Muscle of leg (tissue), 16 donors: ENCODE measurements at places on chromosomes 16 and 17.

DNA sequence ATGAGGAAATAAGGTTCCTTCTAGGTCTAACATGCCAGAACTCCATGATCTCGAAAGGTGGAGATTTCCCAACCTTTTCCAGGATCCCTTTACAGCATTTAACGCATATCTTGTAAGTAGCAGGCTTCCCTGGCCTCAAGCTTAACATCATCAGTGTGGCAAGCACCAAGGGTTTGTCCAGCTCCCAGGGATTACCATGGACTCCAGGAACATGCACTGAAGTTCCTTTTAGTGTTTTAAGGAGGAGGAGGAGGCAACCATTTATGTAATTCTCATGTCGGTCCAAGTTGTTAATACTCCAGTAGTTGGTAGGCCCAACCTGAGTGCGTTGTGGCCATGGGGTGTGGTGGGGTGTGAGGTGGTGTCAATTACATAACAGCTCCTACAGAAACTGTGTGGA lies 11.8 kb upstream of the SKAP1 start:
- H3K4me1 ChIP-seq = peaks cover 4% of the 10 kb centered on the region
- H3K27me3 ChIP-seq = peaks cover 12% of the 10 kb centered on the region
- no peak for DNase-seq
- no peak overlapping the region for H3K27ac ChIP-seq
- no peak overlapping the region for H3K4me3 ChIP-seq

DNA sequence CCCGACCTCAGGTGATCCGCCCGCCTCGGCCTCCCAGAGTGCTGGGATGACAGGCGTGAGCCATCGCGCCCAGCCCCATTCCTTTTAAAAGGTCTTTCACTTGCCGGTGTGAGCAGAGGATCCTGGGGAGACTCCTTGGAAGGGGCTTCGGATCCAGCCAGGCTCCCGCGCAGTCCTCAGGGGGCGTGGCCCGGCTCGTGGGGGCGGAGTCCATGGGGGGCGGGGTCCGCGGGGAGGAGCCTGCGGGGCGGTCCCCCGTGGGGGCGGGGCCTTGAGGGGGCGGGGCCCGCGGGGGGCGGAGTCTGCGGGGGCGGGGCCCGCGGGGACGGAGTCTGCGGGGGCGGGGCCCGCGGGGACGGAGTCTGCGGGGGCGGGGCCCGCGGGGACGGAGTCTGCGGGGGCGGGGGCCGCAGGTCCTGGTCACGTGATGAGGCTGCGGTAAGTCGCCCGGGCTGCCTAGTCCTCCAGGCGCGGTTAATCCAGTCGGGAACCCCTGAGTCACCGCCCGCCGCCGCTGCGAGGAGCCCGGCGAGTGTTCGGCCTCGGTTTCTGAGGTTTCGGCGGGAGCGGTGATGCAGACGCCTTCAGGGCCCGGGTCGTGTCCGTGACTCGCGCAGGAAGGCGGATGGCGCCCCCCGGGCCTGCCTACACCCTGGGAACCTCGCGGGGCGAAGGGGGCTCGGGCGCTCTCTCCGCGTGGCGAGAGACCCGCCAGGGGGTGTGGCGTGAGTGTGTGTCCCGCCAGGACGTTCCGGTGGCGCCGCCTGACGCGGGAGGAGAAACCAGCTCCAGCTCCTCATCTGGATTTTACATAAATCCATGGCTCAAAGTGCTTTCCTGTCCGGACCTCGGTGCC lies 23.6 kb upstream of the ABR start:
- no peaks in the 10 kb centered on the region for H3K36me3 ChIP-seq
- peak overlapping the region; percentile 58 for H3K4me3 ChIP-seq
- peaks cover 16% of the 10 kb centered on the region for H3K27me3 ChIP-seq
- H3K4me1 ChIP-seq = peaks cover 7% of the 10 kb centered on the region
- peak overlapping the region; percentile 47 for H3K27ac ChIP-seq

- H3K4me1 ChIP-seq = no peaks in the 10 kb centered on the region
- no peak overlapping the region for H3K27ac ChIP-seq
- no peaks in the 10 kb centered on the region for H3K36me3 ChIP-seq
These were observed 26.9 kb downstream of the RGS9 start for GRCh38 chr17:65163990-65164495.

DNA sequence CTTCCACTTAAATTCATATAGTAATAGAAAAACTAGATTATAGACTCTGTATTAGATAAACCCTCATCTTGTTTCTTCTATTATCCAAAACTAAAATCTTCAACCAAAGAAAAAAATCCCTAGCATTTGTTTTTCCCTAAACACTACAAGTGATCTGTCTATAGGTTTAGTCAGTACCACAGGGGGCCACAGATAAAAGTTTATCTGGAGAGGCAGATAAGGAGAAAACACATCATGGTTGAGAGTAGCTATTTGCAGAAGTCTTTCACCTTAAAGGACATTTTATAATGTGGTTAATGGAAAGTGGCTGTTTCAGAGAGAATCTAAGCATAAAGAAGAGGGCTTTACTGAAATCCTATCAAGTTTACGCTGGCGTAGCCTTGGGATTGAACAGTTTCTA lies 160.1 kb downstream of the CDK5R1 start:
- no peak for DNase-seq
- no peak overlapping the region for H3K27ac ChIP-seq
- H3K4me1 ChIP-seq = no peaks in the 10 kb centered on the region
- H3K36me3 ChIP-seq = no peaks in the 10 kb centered on the region

GRCh38 chr17:57862694-57863667 lies 13.1 kb upstream of the MRPS23 start:
- H3K4me1 ChIP-seq = peaks cover 50% of the 10 kb centered on the region
- peaks cover 43% of the 10 kb centered on the region for H3K36me3 ChIP-seq
- DNase-seq = peak; percentile 80

GRCh38 chr17:33383488-33384023 lies 90.5 kb upstream of the ASIC2 start:
- H3K27ac ChIP-seq = no peak overlapping the region
- H3K36me3 ChIP-seq = no peaks in the 10 kb centered on the region
- DNase-seq = no peak

- H3K36me3 ChIP-seq = no peaks in the 10 kb centered on the region
- H3K27ac ChIP-seq = no peak overlapping the region
- DNase-seq = no peak
These were observed 52.8 kb downstream of the SDK2 start for GRCh38 chr17:73591296-73592078.

DNA sequence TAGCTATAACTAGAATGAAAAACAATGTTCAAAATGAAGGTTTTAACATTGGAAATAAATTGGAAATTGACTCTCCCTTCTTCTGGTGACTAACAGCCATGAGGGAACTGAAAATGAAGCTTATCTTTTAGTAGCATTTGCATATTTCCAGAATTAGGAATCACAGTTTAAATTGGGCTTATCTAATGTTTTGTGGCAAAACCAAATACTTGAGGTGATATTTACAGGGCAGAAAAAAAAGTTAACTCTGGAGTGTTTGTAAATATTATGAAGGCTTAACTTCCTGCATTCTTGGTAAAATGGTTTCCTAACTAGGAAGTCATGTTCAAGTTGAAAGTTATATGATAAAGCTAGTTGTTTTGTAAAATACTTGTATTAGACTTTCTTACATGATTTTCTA lies 96.4 kb upstream of the SOX9 start:
- H3K4me3 ChIP-seq = no peak overlapping the region
- H3K27me3 ChIP-seq = peaks cover 3% of the 10 kb centered on the region
- DNase-seq = no peak
- no peaks in the 10 kb centered on the region for H3K4me1 ChIP-seq
- no peak overlapping the region for H3K27ac ChIP-seq

GRCh38 chr16:79598348-79599181 lies 2.0 kb downstream of the MAF start:
- peaks cover 8% of the 10 kb centered on the region for H3K4me1 ChIP-seq
- no peaks in the 10 kb centered on the region for H3K27me3 ChIP-seq
- DNase-seq = peak; percentile 88
- peak overlapping the region; percentile 92 for H3K27ac ChIP-seq

DNA sequence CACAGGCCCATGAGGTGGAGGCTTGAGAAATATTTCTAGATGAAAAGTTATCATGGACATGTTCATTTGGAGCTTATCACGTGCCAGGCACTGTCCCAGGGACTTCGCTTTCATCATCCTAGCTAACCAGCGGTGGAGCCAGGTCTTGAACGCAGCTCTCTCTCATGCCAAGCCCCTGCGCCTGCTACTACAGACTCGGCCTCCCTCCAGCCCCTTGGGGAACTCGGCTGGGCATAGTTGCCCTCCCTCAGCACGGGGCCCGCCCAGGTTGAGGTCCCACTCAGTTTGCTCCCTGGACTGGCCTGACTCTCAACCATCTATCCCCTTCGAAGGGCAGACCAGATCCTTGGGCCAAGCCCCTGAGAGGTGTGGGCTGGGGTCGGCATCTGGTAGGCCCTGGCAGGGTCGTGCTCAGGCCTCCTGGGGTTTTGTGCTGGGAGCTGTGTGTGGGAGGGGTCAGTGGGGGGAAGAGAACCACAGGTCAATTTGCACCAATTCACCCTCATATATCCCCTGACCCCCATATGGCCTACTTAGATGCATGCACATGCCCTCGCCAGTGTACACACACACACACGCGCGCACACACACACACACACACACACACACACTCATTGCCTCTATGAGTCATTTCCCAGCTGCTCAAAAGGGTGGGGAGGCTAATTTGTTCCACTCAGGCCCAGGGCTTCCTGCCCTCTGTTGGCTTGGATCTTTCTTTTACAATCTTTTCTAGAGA lies 12.1 kb upstream of the SCN4A start:
- H3K27ac ChIP-seq = peak overlapping the region; percentile 94
- DNase-seq = peak; percentile 86
- no peaks in the 10 kb centered on the region for H3K27me3 ChIP-seq
- no peaks in the 10 kb centered on the region for H3K36me3 ChIP-seq
- H3K4me1 ChIP-seq = peaks cover 83% of the 10 kb centered on the region
- H3K4me3 ChIP-seq = no peak overlapping the region

DNA sequence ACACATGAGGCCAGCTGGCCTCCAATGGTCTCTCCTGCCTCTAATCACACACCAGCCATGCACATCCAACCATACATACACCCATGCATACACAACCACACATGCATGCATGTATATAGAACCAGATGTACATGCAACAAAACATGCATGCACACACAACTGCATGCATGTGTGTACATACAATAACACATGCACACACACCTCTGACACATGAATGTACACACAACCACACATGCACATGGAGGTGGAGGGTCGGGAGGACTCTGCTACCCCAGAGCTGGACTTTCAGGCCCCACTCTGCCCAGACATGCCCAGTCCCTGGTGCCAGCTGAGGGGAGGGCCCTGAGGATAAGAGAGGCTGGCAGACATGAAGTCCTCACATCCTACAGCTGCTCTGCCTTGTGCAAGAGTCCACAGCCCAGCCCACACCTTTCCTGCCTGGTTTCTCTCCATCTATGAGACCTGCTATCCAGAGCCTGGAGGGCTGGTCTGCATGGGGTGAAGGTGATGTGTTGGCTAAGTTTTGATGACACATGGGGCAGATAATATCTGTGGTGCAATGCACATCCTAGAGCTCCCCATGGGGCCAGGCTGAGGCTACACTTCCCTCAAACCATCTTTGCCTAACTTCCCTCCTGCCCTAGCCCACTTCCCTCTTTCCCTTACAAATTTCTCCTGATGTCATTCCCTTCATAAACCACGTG lies 50.9 kb upstream of the SDK2 start:
- H3K27me3 ChIP-seq = peaks cover 20% of the 10 kb centered on the region
- no peak overlapping the region for H3K4me3 ChIP-seq
- no peak for DNase-seq

DNA sequence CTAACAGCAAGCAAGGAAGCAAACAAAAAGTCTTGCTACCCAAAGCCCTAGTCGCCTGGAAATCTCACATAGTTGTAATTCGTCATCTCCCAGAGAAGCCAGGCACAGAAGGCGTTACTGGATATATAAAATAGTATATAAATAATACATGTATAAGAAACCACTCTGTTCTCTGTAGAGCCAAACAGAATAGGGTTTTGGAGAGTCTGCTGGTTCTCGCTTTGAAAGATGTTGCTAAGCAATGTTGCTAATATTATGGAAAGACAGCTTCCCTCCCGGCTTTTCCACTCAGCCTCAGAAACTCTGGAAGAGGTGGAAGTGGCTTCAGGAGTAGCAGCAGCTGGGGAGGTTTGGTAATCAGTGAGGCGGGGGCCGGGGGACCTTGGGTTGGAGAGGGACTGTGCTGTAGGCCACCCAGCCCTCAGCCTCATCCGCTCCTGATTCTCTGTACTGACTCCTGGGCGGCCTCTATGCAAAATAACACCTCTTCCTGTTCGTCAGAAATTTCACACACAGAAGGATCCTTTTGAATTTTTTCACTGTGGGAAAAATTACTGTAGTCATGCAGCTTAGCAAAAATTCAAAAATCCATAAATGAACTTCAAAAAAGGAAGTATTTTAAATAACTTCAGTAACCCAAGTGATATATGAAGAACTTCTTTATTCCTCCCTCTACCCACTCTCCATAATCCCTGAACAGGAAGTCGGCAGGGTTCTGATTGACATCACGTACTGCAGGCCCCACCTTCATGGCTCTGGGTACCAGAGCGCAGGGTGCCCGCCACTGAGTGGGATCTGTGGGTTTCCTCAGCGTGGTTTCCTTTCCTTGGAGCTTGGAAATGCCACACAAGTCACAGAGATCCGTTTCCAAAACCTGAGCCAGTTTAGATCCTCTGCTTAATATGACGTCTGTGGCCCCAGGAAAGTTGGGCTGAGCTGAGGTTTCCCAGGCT lies 51.4 kb downstream of the RAP1GAP2 start:
- peaks cover 22% of the 10 kb centered on the region for H3K27me3 ChIP-seq
- peak overlapping the region; percentile 7 for H3K27ac ChIP-seq
- peaks cover 8% of the 10 kb centered on the region for H3K4me1 ChIP-seq
- DNase-seq = peak; percentile 54
- H3K4me3 ChIP-seq = no peak overlapping the region

- peaks cover 9% of the 10 kb centered on the region for H3K36me3 ChIP-seq
- H3K27me3 ChIP-seq = no peaks in the 10 kb centered on the region
- no peak for DNase-seq
- no peak overlapping the region for H3K27ac ChIP-seq
- no peak overlapping the region for H3K4me3 ChIP-seq
- peaks cover 9% of the 10 kb centered on the region for H3K4me1 ChIP-seq
These were observed 14.9 kb upstream of the FASN start for GRCh38 chr17:82112914-82113311.

DNA sequence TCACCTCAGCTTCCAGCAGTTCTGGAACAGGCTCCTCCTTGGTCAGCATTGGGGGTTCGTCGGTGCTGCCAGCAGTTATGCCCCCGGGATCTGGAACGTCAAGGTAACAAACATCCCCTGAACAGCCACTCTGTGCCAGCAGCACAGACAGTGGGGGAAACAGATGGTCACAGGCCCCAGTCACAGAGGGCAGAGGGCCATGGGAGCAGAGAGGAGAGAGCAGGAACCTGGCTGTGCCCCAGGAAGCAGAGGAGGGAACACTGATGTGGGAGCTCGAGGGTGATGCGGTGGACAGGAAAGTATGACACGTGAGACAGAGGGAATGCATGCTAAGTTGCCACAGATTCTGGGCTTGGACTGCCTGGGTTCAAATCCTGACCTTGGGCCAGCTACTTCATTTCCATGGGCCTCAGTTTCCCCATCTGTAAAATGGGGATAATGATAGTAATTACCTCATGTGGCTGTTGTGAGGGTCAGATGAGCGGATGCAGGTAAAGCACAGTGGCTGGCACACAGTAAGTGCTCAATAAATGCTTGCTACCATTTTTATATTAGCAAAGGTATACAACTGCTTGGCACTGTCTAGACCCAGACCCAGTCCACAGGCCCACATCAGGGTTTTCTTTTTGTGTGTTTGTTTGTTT lies 4.9 kb downstream of the BCL7C start:
- no peak overlapping the region for H3K27ac ChIP-seq
- peaks cover 13% of the 10 kb centered on the region for H3K4me1 ChIP-seq
- H3K36me3 ChIP-seq = peaks cover 67% of the 10 kb centered on the region
- DNase-seq = no peak
